ENCODE measurements at places on chromosomes 2 and 18.

DNA sequence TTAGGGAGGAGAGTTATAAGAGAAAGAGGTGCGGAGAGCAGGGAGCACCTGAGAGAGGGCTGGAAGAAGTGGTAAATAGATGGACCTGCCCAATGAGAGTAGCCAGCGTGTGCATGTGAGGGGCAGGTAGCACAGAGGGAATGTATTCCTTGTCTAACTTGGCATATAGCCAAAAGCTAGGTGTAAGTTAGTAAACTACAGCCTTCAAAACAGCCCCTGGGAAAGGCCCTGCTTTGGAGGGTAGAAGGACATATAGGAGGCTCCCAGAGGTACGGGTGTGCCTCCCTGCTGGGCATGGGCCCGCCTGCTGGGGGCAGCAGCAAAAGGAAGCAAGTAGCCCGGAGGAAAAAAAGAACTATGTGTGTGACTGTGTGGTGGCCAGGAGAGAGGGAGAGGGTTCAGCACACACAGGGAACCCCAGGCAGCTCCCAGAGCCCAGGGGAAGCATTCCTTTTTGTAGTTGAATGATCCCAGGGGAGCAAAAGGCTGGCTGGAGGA, 48.0 kb downstream of the TCF7L1 start:
- DNase-seq = no peak

DNA sequence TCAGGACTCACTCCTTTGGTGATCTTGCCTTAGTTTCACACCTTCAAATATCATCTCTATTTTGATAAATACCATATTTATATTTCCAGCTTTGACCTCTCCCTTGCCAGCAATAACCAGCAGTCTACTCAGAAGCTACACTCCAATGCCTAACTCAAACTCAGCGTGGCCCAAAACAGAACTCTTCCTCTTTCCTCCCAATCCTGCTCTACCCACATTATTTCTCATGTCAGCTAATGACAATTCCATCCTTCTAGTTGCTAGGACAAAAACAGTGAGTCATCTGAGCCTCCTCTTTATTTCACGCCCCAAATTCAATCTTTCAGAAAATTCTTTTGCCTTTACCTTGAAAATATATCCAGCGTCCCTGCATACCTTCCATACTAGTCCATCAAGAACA, 23.5 kb downstream of the CYRIA start:
- no peak for DNase-seq

- DNase-seq = no peak
Observed at GRCh38 chr2:119253114-119253702, 29.6 kb downstream of the STEAP3 start.

GRCh38 chr2:74917702-74918619, 40.5 kb upstream of the POLE4 start:
- DNase-seq = no peak

DNA sequence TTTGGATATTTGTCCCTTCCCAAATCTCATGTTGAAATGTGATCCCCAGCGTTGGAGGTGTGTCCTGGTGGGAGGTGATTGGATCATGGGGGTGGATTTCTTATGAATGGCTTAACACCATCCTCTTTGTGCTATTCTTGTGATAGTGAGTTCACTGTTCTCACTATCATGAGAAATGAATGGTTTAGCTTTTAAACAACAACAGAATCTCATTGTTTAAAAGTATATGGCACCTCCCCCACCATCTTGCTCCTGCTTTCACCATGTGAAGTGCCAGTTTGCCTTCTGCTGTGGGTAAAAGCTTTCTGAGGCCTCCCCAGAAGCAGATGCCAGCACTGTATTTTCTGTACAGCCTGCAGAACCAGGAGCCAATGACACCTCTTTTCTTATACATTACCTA, 38.1 kb downstream of the KIAA1328 start:
- no peak for DNase-seq

- DNase-seq = no peak
Observed at GRCh38 chr2:81249152-81249551, 944.6 kb upstream of the LRRTM1 start.

GRCh38 chr2:157747695-157748370, 119.2 kb upstream of the ACVR1C start:
- DNase-seq = no peak
